ENCODE measurements at places on chromosomes 2 and 18. TPM values are rescaled to one million over a fixed set of nuclear protein-coding genes. Genes with fewer than 3 reads are reported as not detected.
A peak's percentile ranks its signal among the peaks of the same experiment; 100 is the strongest.

RNF125 gene
- 2.8 TPM for total RNA-seq

DNA sequence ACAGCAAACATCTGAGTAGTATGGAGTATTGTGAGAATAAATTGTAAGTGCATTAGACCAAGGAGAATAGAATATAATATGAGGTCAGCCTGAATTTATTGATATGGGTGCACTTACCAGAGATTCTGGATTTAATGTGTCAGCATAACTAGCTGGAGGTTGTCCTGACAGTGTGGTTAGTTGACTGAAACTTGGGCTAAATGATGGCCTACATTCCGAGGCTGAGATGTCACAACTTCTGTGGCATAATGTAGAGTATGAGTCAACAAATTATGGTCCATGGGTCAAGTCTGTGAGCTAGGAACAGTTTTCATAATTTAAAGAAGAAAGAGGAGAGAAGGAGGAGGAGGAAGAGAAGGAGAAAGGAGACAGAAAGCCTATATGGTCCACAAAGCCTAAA is 127.6 kb downstream of the QPCT start:
- peak; percentile 37 for DNase-seq

DNA sequence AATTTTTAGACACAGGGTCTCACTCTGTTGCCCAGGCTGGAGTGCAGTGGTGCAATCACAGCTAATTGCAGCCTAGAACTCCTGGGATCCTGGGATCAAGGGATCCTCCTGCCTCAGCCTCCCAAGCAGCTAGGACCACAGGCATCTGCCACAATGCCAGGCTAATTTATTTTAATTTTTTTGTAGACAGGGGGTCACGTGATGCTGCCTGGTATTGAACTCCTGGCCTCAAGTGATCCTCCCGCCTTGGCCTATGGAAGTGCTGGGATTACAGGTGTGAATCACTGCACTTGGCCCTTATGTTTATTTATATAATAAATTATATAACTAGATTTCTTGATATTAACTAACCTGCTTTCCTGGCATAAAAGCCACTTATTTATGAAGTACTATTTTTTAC is 1081.7 kb upstream of the FANCL start:
- no peak for DNase-seq

CNRIP1 gene
- total RNA-seq = 36.9 TPM

GRCh38 chr2:122737429-122738077 is 982.1 kb downstream of the TSN start:
- peak; percentile 26 for DNase-seq
